Astrocyte of the spinal cord (primary cell): ENCODE measurements at places on chromosomes 2 and 18.
A peak's percentile ranks its signal among the peaks of the same experiment; 100 is the strongest.

DNA sequence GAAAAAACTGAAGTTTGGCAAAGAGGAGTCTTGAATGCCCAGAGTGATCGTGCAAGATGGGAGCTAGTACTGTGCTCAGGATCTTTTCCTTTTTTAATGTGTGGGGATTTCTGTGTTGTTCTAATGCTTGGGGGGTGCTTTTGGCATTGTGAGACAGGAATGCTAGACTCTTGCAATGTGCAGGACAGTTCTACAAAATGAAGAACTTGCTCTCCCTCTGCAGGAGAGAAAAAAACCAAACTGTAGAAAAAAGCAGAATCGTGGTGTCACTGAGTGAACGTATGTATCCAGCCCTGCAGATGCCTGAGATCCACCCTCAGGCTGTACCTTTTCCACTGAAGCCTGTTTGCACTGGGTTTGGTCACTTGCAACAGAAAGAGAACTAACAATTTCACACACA lies 12.1 kb upstream of the TTC39C start:
- no peak for DNase-seq

GRCh38 chr18:36638224-36638623 lies 190.6 kb downstream of the TPGS2 start:
- no peak for DNase-seq

DNA sequence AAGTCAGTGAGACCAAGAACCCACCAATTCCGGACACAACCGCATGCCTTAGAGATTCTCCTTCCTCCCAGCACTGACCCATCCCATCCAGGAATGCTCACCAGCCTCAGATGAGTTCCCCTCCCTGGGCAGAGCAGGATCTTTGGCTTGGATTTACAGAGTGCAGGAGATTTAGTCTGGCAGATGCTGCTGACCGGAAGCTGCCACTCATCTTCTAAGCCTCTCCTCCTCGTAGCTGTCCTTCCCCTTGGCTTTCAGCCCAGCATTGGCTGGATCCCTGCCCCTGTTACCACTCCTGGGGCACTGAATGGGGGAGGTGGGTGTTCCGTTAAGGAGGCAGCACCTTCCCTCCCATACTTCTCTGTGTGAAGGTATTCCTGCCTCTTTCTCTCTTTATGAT lies 53.2 kb downstream of the VWA3B start:
- no peak for DNase-seq

DNA sequence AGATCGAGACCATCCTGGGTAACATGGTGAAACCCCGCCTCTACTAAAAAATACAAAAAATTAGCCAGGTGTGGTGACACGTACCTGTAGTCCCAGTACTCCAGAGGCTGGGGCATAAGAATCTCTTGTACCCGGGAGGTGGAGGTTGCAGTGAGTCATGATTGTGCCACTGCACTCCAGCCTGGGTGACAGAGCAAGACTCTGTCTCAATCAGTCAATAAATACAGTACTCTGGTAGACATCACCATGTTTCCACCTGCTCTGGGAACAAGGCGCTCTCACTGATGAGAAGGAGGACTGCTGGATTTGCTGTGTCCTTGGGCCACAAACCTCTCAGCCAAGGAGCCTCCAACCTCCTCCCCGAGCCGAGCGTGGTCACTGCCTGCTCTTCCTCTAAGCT lies 154.2 kb upstream of the ZNF236 start:
- DNase-seq, result no peak

GRCh38 chr2:14480906-14481305 lies 151.6 kb upstream of the LRATD1 start:
- DNase-seq, result no peak

- DNase-seq, result peak; percentile 42
Observed at GRCh38 chr2:197158591-197159550, 151.7 kb downstream of the ANKRD44 start.

DNA sequence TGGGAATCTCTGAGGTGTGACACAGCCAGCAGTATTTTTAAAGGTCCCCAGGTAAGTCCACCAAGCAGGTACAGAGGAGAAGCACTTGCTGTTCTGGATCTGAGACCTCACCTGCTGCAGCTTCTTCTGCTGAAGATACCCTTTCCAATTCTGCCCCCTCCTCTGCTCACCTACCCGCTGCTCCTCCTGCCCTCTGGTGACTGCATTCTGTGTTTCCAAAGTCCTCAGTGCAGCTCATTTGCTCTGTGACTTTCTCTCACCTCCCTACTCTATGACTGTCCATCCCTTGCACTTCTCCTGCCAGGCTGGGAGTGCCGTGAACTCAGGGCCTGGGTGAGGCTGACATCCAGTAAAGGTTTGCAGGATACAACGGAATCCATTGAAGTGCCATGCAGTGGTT lies 205.2 kb upstream of the LYPD1 start:
- DNase-seq, result no peak

GRCh38 chr2:30503695-30504052 lies 56.6 kb downstream of the LCLAT1 start:
- DNase-seq, result no peak

- no peak for DNase-seq
Observed at GRCh38 chr18:73520229-73520628, 627.4 kb downstream of the FBXO15 start.

GRCh38 chr2:48045613-48046012 lies 139.3 kb upstream of the FBXO11 start:
- DNase-seq, result no peak
